RCC 7860 (cell line): ENCODE measurements at places on chromosomes 5 and 9.

DNA sequence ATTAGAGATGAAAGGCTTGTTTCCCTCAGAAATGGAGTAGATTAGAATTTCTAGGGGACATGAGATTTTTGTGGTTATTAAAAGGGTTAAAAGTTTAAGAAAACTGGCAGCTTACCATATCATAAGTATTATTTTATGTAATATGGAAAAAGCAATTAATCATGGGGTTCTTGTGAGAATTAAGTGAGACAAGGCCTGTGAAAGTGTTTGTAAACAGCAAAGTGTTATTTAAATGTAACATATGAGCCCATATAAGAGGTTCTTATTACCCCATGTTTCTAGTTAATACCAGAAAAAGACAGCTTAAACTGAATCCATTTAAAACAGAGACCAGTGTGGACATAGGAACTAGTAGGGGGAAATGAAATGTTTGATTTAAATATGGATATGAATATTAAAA is 241.1 kb upstream of the PIK3R1 start:
- no peak for DNase-seq

- no peak for DNase-seq
These were observed 621.0 kb upstream of the ADAMTS16 start for GRCh38 chr5:4518903-4519672.

- DNase-seq, result no peak
These were observed 69.7 kb downstream of the EPB41L4A start for GRCh38 chr5:112349371-112349770.

DNA sequence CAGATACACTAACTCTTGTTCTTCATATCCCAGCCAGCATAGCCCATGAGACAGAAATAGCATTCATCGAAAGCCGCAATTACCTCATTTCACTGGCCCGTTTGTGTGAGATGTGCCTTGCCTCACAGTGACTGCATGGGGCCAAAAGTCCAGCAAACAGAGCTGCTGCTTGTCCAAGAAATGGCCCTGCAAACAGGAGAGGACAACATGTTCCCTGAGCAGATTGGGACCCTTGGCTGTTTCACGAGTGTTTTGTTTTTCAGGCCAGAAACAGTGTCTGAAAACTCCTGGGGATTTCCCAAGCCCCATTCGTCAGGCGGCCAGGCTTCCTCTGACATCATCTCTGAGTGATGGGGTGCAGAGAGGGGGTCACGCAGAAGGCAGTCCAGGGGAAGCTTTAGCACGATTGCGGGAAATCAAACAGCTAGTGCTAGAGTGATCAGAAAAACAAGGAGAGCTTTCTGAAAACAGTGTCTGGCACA is 503.6 kb upstream of the PAPPA start:
- peak; percentile 87 for DNase-seq

GRCh38 chr5:126911986-126912385 is 118.4 kb downstream of the MARCHF3 start:
- no peak for DNase-seq

DNA sequence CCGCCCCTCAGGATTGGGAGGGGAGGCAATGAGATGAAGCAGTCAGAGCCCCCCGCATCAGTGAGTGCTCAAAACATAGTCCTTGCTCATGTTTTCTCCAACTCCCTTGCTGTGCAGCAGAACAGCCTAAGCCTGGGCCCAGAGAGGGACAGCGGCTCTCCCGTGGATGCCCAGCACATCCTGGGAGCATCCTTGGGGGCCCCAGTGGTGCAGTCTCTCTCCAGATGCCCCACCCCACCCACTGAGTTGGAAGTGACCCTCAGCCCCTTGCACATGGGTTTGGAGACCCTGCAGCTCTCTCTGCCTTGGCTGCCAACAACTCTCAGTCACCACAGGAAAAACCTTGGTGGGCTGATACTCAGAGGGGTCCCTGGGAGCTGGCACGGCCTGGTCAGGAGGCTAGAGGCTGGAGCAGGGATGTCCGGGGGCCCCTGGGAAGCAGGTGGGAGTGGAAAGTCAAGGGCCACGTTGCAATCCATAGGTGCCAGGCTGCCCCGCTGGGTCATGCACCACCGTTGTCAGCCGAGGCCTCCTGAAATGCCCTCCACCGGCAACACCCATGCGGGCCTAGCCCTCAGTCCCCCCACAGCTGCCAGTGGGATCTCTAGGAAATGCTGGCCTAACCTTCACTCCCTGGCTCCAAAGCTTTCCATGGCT is 242.5 kb downstream of the PBX3 start:
- no peak for DNase-seq
